ENCODE measurements at places on chromosomes 2 and 18.
A peak's percentile ranks its signal among the peaks of the same experiment; 100 is the strongest.

DNA sequence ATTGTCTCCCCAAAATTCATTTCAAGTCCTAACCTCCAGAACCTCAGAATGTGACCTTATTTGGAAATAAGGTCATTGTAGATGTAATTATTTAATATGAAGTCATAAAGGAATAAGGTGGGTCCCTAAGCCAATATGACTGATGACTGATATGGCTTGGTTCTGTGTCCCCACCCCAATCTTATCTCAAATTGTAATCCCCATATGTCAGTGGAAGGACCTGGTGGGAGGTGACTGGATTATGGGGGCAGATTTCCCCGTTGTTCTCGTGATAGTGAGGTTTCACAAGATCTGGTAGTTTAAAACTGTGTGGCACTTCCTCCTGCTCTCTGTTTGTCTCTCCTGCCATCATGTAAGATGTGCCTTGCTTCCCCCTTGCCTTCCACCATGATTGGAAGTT lies 43.0 kb upstream of the BCL11A start:
- DNase-seq, result no peak

DNA sequence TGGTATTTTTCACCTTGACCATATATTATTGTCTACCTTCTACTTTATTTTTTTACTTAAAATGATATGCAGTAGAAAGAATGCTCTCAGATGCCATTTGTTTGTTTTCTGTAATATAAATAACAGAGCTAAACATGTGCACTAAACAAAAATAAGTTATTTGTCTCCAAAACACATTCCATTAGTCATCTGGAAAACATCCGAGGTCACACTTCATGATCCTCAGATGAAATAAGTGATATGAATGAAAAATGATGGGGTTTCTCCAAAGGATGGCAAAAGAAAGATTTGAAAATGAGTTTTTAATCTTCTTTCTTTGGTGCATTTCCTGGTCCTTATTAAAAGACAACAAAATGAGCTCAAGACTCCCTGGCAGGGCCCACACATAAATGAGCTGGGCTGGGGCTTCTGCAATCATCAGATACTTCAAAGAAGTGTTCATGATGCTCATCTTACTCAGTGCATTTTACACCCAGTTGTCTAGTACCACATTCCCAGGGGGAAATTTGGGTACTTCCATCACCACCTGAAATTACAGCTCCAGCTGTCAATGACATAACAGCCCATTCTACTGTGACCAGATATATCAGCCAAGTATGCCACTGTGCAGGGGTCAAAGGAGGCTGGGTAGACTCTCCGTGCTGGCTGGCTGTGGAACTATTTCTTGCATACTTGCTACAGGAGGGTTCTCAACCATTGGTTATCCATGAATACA lies 283.5 kb downstream of the PID1 start:
- DNase-seq, result no peak

DNA sequence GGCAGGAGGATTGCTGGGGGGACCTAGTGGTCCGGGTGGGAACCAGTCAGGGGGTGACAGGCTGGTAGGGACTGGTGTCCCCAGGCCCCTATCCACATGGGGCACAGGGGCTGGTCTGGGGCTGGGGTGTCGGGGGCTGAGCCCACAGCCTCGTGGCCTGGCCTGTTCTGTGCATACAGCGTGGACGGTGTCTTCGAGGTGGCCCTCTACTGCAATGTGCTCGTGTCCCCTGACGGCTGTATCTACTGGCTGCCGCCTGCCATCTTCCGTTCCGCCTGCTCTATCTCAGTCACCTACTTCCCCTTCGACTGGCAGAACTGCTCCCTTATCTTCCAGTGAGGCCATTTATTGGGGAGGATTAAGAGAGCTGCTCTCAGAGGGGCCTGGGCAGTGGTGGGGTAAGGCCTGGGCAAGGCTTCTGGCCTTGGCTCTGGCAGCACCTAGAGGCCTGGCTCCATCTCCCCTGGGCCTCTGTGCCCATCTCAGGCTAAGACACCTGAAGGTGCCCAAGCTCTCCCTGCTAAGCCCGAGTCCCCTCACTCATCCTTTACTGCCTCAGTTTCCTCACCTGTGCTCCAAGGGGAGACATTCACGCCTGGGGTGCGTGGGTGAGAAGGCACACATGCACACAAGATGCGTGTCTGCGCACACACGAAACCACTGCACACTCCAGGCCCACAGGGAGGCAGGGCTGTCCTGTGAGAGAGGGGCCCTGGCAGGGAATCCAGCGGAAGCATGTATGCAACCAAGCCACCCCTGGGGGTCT lies 1.9 kb downstream of the CHRNG start:
- no peak for DNase-seq

- no peak for DNase-seq
These were observed 80.5 kb downstream of the DGKD start for GRCh38 chr2:233434666-233435330.

DNA sequence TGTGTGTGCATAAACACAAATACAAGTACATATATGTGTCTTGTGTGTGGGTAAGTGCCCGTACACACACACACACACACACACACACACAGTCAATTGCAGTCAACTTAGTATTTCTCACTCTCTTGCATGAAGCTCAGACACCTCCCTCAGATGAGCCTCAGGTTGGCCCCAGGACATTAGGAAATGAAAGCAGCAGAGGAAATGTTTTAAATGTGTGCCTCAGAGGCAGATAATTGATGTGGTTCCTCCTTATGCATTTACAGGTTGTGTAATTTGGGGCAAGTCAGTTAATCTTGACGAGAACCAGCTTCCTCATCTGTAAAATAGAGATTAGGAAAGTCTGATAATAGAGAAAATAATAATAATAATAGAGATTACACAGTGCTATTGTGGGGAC lies 814.0 kb upstream of the ID2 start:
- DNase-seq, result no peak

GRCh38 chr2:68352651-68353391 lies 12.3 kb upstream of the PLEK start:
- DNase-seq, result no peak

- DNase-seq, result peak; percentile 27
These were observed 821 bp upstream of the EPHA4 start for GRCh38 chr2:221572821-221573429.

DNA sequence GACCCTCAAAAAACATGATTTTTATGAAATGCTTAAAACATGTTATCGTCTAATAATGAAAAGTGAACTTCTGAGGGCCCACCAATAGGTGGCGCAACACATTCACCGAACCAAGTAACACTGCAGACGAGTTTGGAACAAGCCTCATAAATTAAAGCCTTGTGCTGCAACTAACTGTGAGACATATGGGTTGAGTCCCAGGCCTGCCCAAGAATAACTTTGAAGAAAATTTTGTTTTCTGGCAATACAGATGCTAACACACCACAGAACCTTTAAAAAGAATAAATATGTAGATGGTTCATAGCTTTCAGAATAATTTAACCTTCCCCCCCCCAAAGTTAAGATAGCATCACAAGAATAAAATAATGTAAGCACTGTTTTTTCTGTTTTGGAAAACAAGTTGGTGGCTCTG lies 285.9 kb downstream of the RNF144A start:
- DNase-seq, result peak; percentile 19

DNA sequence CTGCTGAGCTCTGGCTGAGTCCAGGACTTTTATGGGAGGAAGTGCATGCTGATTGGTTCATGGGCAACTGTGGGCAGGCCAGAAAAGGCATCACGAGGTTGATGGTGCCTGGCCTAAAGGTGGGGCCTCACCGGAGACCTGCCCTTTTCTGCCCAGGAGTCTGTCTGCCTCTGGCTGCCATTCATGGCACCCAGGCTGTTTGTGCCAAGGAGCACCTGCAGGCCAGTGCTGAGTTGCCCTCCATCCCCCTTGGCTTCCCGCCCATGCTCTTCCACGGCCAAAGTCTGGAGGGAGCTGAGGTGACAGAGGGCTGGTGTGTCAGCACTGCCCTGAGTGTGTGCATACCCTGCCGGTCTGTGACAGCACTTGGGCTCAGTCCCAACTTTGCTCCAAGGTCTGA lies 123.2 kb downstream of the PTH2R start:
- DNase-seq, result no peak

DNA sequence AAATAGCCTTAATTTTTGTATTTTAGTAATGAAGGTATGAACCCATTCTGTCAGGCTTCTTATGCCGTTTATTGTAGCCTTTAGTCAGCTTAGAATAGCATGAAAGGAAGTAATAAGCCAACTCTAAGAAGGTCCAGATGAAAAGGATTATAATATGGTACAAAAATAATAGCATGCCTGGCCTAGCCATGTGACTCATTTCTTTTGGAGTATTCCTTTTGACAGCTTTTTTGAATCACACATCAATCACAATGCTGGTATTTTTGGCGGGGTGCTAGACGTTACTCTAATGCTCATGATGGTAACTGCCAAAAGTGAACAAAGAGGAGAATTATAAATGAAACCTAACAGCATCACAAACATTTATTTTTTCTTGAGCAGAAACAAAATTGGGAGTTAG lies 19.9 kb downstream of the FMNL2 start:
- DNase-seq, result no peak

- DNase-seq, result no peak
These were observed 129.8 kb downstream of the RAPGEF4 start for GRCh38 chr2:172865422-172865821.

DNA sequence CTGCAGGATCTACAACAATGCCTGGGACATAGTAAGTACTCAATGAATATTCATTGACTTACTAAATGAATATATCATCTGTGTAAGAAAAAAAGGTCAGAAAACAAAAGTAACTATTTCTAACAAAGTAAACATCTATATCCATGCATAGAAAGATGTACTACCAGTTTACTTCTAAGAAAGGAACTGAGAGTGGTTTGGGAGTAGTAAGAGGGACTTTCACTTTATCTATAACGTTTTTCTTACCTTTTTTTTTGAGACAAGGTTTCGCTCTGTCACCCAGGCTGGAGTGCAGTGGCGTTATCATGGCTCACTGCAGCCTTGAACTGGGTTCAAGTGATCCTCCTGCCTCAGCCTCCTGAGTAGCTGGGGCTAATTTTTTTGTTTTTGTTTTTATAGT lies 25.7 kb downstream of the DHX57 start:
- DNase-seq, result no peak

- DNase-seq, result no peak
These were observed 33.0 kb downstream of the LANCL1 start for GRCh38 chr2:210443527-210443926.

GRCh38 chr2:143477714-143478443 lies 348.7 kb downstream of the ARHGAP15 start:
- DNase-seq, result no peak

- no peak for DNase-seq
These were observed 277.0 kb downstream of the CDH2 start for GRCh38 chr18:27899893-27900292.

- peak; percentile 55 for DNase-seq
These were observed 83.0 kb upstream of the ZNF532 start for GRCh38 chr18:58781627-58782194.

DNA sequence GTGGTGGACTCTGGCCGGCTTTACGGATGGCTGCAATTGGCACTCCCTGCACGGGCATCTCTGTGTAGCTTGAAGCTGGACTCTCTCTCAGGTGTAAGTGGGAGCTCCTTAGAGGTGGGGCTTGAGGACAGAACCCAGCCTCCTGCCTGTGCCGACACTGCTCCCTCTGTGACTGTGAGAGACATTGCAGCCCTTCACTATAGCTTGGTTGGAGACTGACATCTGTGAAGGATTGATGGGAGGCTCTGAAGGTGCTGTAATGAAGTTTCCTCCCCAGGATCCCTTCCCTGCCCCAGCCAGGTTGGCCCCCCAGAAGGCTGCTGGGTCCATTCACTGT lies 166.7 kb downstream of the SH3RF3 start:
- DNase-seq, result no peak

GRCh38 chr2:239298116-239298804 lies 102.6 kb downstream of the HDAC4 start:
- DNase-seq, result no peak

DNA sequence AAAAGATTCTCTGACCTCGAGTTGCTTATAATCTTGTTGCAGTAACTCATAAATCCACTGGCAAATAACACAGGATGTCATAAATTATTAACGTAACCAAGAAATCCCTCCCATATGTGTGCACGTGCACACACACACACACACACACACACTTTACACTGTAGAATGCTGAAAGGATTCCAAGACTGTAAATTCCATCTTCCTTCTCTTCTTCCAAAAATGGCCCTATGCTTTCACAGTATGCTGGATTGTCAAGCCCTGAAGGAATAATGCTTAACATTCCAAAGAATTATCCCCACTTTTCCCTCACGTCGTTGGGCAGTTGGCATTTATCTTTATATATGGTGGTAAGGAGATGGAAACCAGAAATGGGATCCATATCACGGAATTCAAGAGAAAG lies 117.5 kb upstream of the CRIM1 start:
- no peak for DNase-seq

DNA sequence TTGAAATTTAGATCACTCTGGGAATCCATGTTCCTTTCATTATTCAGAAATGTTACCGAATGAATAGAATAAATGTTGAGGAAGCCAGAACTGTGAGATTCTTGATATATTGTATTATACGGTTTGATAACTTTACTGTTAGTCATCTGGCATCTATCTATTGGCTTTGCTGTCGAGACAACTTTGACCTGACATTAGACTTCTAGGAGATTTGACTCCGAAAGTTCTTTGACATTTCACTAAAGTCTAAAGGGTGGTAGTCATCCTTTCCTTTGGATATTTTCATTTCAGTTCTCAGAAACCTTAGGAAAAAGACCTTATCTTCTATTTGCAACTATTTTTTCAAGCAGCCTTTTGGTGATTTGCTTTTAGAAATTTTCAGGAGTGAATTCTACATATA lies 1.9 kb downstream of the BMPR2 start:
- DNase-seq, result no peak

DNA sequence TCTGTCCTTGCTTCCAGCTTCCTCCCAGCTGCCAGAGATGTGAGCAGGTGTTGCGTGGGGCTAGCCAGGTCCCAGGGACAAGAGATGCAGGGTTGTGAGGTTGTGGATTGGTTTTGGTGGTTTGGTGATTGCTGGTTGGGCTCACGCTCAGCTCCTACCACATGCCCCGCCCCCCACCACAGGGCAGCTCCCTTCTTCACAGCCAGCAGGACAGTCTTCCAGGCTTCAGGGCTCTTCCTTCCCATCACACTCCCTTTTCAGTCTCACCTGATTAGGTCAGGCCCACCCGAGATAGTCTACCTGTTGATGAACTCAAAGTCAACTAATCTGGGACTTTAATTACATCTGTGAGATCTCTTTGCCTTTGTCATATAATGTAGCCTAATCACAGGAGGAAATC lies 52.0 kb upstream of the GLI2 start:
- DNase-seq, result no peak

GRCh38 chr18:12968115-12968514 lies 20.3 kb downstream of the SEH1L start:
- DNase-seq, result no peak

- DNase-seq, result no peak
These were observed 208.1 kb downstream of the MEMO1 start for GRCh38 chr2:31802711-31803110.

GRCh38 chr2:197217541-197217940 lies 93.0 kb downstream of the ANKRD44 start:
- DNase-seq, result no peak

Data from HuH-7.5 (cell line).